Progenitor cell of endocrine pancreas (in vitro differentiated cells): ENCODE measurements at places on chromosomes 2 and 18. TPM values are rescaled to one million over a fixed set of nuclear protein-coding genes. Genes with fewer than 3 reads are reported as not detected.

DNA sequence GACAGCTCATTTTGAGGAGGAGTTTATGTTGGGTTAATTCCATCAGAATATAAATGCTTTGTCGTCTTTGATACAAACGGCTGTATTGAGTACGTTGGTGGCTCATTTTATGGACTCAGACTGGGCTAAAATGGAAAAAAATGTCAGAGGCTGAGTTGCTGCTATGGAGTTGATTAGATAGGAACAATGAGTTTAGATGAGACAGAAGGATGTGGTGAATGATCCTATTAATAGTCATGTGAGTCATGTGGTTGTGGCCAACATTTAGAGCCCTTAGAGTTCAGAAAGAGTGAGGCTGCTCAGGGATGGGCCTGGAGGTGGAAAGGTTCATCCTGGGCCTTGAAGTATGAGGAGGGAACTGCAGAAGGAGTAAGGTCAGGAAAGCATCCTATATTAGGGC, 434.2 kb downstream of the MEIS1 start:
- no peak overlapping the region for H3K4me3 ChIP-seq
- no peak for DNase-seq
- no peak overlapping the region for H3K27ac ChIP-seq
- H3K27me3 ChIP-seq: no peaks in the 10 kb centered on the region
- H3K4me1 ChIP-seq: peaks cover 32% of the 10 kb centered on the region

GRCh38 chr2:37323781-37324535, 675 bp downstream of the PRKD3 start:
- peaks cover 32% of the 10 kb centered on the region for H3K4me1 ChIP-seq
- H3K27me3 ChIP-seq: peaks cover 10% of the 10 kb centered on the region
- no peaks in the 10 kb centered on the region for H3K36me3 ChIP-seq
- no peak for DNase-seq

DNA sequence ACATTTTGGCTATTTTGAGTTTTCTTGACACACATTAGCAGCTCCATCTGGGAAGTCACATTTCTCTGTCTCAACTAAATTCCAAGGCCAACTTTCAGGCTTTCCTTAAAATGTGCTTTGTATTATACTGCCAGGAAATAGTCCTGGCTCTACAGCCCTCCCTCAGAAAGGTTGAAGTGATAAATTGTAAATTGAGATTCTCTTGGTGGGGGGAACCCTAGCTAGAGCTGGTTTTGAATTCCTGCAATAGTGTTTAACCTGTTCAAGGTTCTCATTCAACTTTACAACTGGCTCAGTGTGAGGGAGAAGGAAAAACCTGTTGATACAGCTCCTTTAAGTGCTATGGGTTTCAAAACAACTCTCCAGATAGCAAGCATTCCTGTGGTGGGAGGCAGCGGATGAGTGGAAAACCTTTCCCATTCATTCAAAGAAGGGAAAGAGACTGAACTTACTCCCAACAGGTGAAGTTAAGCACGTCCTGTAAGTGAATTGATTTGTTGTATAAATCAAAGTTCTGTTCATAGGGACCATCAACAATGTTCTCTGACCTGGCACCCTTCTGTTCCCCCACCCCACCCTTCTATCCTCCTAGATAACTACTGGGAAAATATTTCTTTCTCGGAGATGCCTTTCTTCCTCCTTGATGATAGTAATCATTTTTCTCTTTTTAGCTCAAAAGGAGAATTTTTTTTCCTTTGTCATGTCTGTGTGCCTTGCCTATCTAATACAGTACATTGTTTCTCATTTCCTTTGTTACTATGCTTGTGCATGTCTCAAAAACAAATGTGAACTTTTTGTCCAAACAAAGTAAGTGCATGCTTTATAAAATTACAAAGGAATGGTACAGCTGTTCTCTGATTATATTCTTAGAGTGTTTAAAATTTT, 44.2 kb upstream of the SLC39A10 start:
- H3K4me3 ChIP-seq: peak overlapping the region; percentile 65
- no peaks in the 10 kb centered on the region for H3K27me3 ChIP-seq
- peaks cover 32% of the 10 kb centered on the region for H3K4me1 ChIP-seq
- peak overlapping the region; percentile 96 for H3K27ac ChIP-seq
- peak; percentile 46 for DNase-seq

DNA sequence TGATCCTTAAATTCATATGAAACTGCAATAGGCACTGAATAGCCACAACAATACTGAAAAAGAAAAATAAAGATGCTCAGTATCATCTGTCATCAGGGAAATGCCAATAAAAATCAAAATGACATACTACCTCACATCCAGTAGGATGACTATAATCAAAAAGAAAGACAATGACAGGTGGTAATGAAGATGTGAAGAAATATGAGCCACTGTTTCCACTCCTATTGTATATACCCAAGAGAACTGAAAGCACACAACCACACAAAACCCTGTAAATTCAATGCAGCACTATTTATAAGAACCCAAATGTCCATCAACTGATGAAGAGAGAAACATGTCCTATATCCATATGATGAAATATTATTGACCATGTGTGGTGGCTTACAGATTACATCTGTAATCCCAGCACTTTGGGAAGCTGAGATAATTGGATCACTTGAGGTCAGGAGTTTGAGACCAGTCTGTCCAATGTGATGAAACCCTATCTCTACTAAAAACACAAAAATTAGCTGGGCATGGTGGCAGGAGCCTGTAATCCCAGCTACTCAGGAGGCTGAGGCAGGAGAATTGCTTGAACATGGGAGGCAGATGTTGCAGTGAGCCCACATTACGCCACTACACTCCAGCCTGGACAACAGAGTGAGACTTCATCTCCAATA, 39.9 kb downstream of the MAP3K2 start:
- no peak for DNase-seq
- H3K27me3 ChIP-seq: no peaks in the 10 kb centered on the region
- H3K36me3 ChIP-seq: peaks cover 9% of the 10 kb centered on the region
- no peak overlapping the region for H3K4me3 ChIP-seq

- H3K4me1 ChIP-seq: peaks cover 57% of the 10 kb centered on the region
- no peak overlapping the region for H3K4me3 ChIP-seq
- no peak overlapping the region for H3K27ac ChIP-seq
- no peaks in the 10 kb centered on the region for H3K27me3 ChIP-seq
These were observed 61.8 kb upstream of the RBM44 start for GRCh38 chr2:237736783-237737182.

DNA sequence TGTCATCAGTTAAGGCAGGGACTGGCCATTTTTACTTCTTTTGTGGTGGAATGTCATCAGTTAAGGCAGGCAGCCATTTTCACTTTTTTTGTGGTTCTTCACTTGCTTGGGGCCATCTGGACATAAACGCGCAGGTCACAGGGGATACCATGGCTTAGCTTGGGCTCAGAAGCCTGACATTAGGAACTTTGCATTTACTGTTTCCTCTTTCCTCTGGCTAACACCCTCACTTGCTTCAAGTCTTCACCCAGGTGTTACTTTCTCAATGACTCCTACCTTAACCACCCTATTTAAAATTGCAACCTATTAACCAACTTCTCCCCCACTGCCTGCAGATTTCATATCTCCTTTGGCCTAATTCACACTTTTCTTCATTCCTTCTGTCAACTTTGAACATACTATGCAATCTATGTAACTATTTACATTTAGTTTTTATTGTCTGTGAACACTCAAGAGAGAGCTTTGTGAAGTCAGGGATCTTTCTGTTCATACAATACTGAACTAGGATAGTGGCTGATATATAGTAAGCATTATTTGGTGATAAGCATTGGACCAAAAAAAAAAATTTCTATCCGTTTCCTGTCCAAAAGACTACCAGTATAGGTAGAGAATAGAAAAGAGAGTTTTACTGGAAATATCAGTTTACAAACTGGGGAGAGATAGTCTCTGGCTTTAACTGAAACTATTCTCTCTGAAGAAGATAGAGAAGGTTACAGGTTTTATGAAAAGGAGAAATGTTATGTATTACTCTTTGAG, 600.1 kb upstream of the ZNF804A start:
- H3K36me3 ChIP-seq: no peaks in the 10 kb centered on the region
- no peak overlapping the region for H3K4me3 ChIP-seq
- no peak for DNase-seq

GRCh38 chr2:43170405-43171105, 55.9 kb downstream of the ZFP36L2 start:
- no peaks in the 10 kb centered on the region for H3K36me3 ChIP-seq
- H3K4me1 ChIP-seq: peaks cover 38% of the 10 kb centered on the region
- H3K4me3 ChIP-seq: no peak overlapping the region
- no peaks in the 10 kb centered on the region for H3K27me3 ChIP-seq
- H3K27ac ChIP-seq: no peak overlapping the region

DNA sequence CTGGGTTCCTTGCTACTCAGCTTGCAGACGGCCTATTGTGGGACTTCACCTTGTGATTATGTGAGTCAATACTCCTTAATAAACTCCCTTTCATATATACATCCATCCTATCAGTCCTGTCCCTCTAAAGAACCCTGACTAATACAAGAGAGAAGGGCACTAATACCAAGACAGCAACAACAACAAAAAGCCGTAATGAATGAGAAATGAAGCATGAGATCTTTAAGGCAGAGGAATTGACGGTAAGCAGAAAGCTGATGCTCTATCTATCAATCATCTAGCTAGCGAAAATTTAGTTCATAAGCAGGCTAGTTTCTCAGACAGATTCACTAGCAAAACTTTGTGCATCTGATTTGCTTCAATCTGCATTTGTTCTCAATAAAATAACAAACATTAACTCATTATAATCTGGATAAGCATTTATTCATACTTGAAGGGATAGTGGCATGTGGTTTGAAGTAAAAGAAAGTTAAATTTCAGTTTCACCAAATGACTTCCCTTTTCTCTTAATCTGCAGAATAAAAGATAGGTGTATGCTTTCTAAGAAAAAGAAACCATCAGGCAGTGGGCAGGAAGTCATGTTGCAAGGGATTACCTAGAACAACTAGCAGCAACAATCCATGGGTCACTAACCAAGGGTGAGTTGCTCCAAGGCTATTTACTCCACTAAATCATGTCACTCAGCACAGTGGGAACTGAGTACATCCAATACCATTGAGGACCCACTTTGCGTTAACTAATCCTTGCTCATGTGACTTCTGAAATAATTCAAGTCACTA, 376.5 kb downstream of the TMEM182 start:
- DNase-seq: no peak
- H3K36me3 ChIP-seq: no peaks in the 10 kb centered on the region
- no peak overlapping the region for H3K27ac ChIP-seq

DNA sequence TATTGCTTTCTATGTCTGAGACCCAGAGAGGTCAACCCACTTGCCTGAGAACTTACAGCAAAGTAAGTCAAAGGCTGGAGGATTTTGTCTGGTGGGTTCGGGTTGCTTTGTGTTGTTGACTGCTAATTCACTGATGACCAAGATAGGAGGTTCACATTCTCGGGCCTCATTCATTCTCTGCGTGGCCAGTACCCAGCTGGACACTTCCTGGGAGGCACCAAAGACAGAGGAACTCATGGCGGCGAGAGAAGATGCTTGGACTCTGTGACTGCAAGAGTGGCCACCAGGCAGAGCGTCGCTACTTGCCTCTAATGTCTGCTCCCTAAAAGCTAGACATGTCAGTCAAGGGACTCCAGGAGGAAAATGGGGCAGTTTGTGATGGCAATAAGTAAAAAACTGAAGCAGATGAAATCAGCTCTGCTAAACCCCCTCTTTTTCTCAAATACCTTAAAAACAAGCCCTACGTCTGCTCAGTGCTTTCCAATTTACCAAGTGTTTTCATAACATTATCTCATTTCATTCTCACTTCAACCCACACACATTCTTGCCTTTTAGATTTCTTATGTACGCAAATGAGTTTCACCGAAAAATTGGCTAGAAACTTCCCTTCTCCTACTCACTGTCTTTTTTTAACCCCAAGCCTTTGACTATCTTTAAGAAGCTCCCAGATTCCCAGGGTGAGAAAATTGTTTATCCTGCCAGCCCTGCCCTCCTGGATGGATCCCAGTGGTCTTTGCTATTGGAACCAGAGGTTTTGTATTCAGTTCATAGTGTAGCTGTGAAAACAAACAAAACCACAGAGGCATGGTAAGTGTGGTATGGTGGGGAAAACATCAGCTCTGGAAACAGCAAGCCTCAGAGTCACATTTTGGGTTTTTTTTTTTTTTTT, 4.9 kb upstream of the LBH start:
- peaks cover 67% of the 10 kb centered on the region for H3K27me3 ChIP-seq
- H3K36me3 ChIP-seq: no peaks in the 10 kb centered on the region
- no peak overlapping the region for H3K27ac ChIP-seq
- peaks cover 20% of the 10 kb centered on the region for H3K4me1 ChIP-seq
- H3K4me3 ChIP-seq: no peak overlapping the region

GRCh38 chr2:192044496-192044895, 150.2 kb downstream of the TMEFF2 start:
- H3K27me3 ChIP-seq: no peaks in the 10 kb centered on the region
- H3K4me1 ChIP-seq: no peaks in the 10 kb centered on the region
- no peaks in the 10 kb centered on the region for H3K36me3 ChIP-seq

- no peak for DNase-seq
These were observed 101.7 kb upstream of the ZSWIM2 start for GRCh38 chr2:186950694-186951093.

DNA sequence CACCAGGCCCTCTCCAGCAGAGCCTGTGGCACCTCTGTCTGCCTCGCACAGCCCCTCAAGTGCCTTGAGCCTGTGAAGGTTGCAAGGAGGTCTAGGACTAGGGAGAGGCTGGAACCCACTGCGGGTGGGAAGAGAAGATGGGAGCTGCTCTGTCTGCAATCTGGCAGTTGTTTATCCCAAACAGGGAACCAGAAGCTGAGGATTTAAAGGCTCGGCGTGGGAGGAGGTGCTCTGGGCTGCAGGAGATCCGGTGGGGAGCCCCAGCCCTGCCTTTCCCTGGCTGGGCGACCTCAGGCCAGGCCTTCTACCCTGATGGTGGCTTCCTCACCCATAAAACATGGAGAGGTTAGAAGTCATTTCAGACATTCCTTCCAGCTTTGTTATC, 174.1 kb downstream of the SMAD7 start:
- peaks cover 3% of the 10 kb centered on the region for H3K36me3 ChIP-seq
- no peak overlapping the region for H3K4me3 ChIP-seq

DNA sequence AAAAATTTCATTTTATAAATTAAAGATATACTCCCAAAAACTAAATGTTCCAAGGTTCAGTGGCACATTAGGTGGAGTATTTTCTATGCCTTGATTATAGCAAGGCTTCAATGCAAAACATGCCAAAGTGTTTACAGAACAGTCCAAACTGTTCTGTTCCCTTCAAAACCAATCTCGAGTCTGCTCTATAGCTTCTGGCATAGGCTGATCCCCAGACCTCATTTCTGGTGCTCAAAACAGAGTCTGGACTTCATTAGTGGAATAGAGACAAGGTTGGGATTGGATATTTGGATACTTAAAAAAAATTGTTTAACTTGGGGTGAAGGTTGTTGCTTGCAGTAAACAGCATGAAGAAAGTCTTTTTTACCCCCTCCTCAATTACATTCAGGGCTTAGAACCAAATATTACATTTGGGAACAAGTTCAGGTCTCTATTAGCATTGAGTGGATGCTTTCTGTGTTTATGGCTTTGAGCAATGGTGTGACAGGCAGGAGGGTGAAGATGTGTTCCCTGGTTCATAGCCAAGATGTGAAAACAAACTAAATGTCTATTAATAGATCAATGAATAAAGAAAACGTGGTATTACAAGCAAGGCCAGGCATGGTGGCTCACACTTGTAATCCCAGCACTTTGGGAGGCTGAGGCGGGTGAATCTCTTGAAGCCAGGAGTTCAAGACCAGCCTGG, 208.1 kb upstream of the RND3 start:
- H3K27ac ChIP-seq: no peak overlapping the region
- no peak for DNase-seq
- peaks cover 4% of the 10 kb centered on the region for H3K27me3 ChIP-seq
- H3K36me3 ChIP-seq: no peaks in the 10 kb centered on the region
- H3K4me3 ChIP-seq: no peak overlapping the region

The BMP10 gene
- total RNA-seq: not detected in 2 replicates

The UGT1A8 gene
- not detected in 2 replicates for total RNA-seq

The PTPRN gene
- total RNA-seq: 30.2 and 30.5 TPM in 2 replicates

The NTSR2 gene
- total RNA-seq: not detected in 2 replicates

The SALL3 gene
- total RNA-seq: 0.34 and 0.51 TPM in 2 replicates

The NGEF gene
- total RNA-seq: 0.71 and 1.2 TPM in 2 replicates

The CROCC2 gene
- 0.36 and 0.40 TPM in 2 replicates for total RNA-seq

The PARD6G gene
- total RNA-seq: 21.5 and 25.8 TPM in 2 replicates
